Dorsolateral prefrontal cortex (tissue), 122 donors: ENCODE measurements at places on chromosomes 16 and 17. TPM values are rescaled to one million over a fixed set of nuclear protein-coding genes. Genes with fewer than 3 reads are reported as not detected.

GRCh38 chr17:79630126-79630525 is 19.3 kb upstream of the RBFOX3 start:
- DNase-seq, result no peak

GRCh38 chr16:80092681-80093080 is 448.1 kb upstream of the DYNLRB2 start:
- no peak for DNase-seq

DNA sequence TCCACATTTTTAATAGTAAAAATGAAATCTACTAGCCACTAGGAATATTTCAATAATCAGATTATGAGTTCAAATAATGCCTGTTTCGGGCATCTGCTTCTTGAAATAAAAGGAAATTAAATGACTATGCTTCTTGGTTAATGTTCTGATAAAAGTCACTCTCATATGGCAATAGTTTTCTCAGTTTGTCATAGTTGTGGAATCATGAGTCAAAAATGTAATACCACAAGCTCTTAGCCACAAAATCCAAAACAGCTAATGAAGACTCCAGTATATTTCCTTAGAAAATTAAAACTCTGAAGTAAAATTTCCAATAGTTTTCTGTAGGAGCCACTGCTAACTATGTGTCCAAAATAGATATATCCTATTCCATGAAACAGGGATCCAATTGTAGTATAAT is 676.3 kb upstream of the CDH8 start:
- no peak for DNase-seq

The ACSM2A gene
- not detected for total RNA-seq

- no peak for DNase-seq
These were observed 77.0 kb upstream of the TNRC6C start for GRCh38 chr17:77881545-77881944.

GRCh38 chr17:48058393-48059124 is 10.4 kb downstream of the NFE2L1 start:
- no peak for DNase-seq

DNA sequence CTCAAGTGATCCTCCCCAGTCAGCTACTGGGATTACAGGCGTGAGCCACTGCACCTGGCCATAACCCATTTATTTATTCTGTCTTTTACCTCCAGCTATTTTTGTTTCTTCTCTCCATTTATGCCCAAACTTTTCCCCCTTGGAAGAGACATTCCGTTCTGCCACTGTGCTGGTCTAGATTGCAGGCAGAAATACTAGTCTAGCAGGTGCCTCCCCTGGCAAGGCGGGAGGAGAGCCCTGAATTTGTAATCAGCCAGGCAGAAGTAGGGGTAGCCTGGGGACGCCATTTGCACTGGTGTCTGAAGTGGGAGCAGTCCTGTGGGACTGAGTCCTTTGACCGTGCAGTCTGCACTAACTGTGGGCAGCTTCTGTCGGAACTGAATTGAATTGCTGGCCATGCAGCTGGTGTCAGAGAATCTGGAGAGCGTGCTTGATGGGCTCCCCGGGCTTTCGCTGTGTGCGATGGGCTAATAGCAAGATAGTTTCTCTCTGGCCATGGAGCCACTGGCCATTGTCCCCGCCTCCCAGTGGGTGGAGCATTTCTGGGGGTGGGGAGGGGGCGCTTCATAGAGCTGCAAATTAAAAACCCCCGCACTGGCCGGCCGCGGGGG is 31.5 kb upstream of the LITAF start:
- no peak for DNase-seq

DNA sequence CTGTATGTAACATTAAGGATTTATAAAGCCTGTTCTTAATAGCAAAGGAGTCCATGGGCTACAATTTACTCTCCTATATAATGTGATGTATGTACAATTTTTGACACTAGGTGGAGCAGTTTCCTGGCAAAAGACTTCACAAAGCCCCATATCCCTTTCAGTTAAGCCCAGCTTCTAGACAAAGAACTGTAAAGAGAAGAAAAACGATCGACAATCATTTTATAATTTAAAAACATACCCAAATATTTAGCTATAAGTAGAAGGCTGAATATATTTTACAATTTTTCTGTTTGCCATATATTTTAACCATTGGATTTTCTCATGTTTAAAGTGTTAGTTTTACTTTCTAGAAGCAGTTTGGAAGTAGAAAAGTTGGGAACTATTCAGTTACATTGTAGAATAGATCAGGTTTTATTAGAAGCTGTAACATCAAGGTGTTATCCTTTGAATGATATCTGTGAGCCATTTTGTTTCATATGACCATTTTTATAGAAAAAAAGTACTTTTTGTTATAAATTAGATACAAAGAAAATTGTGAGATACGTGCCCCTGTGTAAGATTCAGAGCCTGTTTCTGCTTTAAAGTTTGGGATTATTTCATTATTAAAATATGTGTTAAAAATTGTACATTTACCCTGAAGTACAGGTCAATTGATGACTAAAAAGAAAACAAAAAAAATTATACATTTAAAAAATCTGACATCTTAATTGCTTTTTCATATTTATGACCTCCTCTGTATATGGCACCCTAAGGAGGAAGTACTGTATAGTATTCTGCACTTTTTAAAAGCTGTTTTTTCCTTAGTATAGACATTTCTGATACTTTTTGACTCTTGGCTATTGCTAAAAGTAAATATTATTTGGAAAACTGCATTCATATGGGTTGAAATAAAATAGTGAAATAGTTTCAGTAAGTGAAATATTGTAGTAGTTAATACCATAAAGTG is 46.3 kb downstream of the VMP1 start:
- DNase-seq, result no peak

DNA sequence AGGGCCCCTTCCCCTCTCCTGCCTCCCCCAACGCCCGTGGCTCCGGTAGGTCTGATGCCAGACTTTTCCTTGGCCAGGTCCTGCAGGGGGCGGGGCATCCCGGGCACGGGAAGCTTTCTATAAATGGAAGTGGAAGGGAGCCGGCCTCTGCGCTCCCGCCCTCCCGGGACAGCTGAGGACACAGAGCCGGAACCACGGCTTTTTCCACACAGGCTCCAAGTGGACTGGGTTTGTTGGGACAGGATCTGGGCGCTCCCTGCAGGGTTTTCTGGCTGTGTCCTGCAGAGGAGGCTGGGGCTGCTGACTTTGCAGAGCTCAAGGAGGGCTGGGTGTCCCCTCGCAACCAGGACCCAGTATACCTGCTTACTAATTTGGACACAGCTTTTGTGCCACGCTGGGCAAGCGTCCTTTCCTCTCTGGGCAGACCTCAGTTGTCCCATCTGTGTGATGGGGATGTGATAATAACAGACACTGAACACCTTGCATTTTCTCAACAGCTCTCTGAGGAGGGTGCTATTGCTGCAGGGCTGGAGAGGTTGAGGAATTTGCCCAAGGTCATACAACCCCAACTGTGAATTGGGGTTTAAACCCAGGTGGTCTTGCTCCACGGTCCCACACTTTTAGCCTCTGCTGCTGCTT is 1.8 kb downstream of the TNS4 start:
- DNase-seq, result peak; percentile 87

GRCh38 chr16:4141604-4142003 is 25.4 kb upstream of the ADCY9 start:
- no peak for DNase-seq

The TRIM16 gene
- total RNA-seq, result 11.5 TPM

The PTX4 gene
- not detected for total RNA-seq

The CES1 gene
- 4.6 TPM for total RNA-seq

DNA sequence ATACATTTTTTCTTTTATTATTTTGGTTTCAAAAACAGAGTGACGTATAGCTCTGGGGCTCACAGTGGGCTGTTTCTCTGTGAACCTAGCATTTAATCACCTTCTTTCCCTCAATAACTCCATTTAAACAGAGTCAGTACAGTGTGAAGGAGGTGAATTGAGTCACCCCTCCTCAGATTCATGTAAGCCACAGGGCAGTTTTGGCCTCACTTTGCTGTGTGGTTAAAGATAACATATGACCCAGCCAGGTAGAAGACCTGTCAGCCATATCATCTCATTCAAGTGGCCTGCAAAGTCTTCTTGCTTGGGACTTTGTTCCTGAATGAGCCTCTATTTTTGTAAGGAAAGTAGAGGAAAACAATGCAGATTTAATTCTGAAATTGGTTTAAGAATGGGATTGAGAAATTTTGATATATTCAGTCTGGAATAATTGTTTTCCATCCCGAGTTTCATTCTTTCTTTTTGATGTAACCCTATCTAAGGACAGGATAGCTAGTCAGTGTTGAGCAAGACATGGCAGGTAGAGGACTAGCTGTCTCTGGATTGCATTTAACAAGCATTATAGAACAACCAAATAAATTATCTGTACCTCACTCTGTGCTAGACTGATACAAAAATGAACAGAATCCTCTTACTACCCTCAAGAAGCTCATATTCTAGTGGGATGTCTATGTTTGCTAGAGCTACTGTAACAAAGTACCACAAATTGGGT is 13.1 kb downstream of the MAP2K6 start:
- DNase-seq, result no peak

The CD300E gene
- 0.64 TPM for total RNA-seq

DNA sequence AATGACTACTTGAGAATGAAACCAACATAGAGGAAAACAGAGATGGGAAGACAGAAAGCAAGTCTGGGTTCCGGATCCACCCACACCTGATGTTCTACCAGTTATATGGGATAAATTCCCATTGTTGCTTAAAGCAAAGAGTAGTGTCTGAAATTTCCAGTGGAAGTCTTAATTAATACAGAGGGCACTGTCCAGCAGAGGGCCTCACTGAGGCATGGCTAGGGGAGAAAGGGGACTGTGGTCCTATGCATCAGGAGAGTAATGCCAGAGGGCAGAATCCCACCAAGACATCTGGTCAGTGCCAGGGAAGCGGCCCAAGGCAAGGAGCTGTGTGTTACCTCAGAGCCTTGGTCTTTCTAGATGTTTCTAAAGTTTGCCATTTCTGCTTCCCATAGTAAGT is 7.5 kb upstream of the UMOD start:
- no peak for DNase-seq

DNA sequence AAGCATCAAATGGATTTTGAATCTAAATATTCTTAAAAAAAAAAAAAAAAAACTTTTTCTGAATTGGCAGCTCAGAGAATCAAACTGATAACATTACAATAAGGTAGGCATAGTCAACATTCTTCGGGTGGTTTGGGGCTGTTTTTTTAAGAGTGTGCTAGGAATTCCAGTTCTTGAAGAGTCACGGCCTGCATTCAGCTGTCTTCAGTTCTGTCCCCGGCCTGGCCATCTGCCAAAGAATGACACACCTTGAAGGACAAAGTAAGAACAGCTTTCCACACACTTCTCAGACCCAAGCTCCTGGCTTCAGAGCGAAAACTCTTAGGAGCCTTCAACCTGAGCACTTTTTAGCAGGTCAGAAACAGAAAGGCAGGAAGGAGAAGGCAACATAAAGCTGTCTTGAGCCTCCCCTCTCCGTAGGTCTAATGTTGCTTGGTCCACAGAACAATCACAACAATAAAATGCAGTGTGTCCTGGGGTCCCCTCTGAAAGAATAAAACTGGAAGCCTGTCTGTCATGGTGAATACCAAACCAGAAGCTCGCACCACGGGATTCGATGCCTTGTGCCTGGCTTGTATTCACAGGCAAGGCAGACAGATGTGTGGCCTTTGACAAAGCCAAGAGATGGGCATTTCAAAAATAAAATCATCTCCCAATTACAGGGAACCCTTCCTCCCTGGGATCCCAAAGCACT is 524.4 kb upstream of the ZFHX3 start:
- peak; percentile 48 for DNase-seq

The CCDC200 gene
- total RNA-seq, result not detected

DNA sequence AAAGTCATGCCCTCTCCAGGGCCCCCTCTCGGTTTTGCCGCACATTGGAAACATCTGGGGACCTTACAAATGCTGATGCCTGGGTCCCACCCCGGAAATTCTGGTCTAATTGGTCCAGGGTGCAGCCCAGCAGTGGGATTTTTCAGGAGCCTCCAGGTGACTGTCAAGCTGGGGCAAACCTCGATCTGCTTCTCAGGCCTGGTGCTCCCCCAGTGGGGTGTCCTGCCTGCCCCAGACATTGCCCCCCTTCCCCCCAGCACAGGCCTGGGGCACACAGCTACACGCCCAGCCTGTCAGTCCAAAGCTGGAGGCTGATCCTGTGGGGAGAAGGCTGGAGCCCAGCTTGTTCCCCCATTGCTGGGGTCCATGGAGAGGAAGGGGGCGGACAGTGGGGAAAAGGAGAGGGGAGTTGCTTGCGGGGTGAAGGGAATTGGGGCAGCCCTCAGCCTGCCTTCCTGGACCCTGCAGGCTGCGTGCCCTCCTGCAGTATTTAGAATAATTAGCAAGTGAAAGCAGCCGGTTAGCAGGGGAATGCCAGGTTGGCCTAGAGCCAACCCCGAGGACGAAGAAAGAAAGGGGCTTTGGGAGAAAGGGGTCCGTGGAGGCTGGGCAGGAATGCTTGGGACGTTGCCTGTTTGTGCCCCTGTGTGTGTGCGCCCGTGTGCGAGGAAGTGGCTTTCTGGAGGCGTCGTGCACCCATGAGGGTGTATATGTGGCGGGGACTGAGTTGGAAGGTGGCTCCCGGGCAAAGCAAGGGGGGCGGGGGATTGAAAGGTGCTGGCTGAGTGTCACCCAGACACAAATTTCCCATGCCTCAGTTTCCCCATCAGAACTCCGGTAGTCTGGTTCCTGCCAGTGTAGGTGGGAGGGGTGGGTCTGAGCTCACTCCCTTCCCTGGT is 5.9 kb downstream of the FOXJ1 start:
- DNase-seq, result no peak

- DNase-seq, result no peak
These were observed 1101.2 kb upstream of the RBFOX1 start for GRCh38 chr16:6231398-6231797.

DNA sequence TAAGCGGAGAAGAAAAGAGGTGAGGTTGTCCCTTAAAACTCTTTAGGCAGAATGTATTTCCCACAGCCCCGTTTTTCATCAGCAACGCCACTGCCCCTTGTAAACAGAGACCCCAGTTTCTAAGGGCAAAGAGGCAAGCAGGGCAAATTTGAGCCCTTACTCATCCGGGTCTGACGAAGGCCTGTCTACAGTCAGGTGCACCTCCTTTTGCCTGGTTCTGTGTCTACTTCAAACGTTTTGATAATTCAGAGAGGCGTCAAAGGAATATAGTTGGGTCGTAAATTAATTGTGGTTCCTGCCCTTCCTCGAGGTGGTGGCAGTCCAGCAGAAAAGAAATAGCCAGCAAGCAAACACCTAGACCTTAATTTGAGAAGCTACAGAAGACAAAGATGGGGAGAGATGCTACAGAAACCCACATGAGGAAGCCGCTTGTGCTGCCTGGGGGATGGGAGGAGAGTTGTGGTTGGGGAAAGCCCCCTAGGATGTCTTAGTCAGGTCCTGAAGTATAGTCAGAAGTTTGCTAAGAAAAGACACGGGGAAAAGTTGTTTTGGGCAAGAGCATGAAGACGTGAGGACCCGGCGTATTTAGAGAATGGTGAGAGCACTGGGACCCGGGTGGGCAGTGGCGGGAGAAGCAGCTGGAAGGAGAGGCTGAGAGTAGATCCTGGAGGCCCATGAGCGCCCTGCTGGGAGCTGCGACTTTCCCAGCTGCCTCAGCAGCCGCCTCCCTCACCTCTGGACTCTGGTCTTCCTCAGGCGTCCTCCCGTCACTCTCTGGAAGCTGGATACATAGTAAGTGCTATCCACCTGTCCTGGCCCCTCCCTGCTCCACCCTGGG is 2.4 kb downstream of the FBRS start:
- no peak for DNase-seq

GRCh38 chr17:77492446-77493237 is 351.9 kb downstream of the SEC14L1 start:
- DNase-seq, result peak; percentile 44

The PPP1R27 gene
- total RNA-seq, result not detected

- no peak for DNase-seq
These were observed 684 bp downstream of the SLX4 start for GRCh38 chr16:3610698-3611145.

GRCh38 chr17:32148351-32148750 is 6.0 kb downstream of the RHOT1 start:
- DNase-seq, result no peak

The SDR42E2 gene
- 0.70 TPM for total RNA-seq
